ENCODE measurements at places on chromosomes 16 and 17.

DNA sequence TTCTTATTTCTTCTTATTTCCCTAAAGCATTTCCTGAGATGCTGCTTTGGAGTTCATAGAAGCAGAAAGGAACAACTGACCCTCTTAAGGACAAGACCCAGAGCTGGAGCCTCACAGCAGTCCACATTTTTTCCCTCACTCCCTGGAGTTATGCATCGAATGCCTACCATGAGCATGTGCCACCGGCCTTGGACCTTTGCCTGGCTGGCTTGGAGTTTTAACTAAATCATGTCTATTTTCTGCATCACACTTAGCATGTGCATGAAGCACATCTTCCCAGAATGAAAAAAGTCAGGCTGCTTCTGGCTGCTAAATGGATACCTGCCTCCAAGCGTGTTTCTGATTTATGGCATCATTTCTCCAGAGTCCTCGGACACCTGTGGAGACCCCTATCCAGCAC is 104.5 kb downstream of the SPACA3 start:
- no peak for DNase-seq

DNA sequence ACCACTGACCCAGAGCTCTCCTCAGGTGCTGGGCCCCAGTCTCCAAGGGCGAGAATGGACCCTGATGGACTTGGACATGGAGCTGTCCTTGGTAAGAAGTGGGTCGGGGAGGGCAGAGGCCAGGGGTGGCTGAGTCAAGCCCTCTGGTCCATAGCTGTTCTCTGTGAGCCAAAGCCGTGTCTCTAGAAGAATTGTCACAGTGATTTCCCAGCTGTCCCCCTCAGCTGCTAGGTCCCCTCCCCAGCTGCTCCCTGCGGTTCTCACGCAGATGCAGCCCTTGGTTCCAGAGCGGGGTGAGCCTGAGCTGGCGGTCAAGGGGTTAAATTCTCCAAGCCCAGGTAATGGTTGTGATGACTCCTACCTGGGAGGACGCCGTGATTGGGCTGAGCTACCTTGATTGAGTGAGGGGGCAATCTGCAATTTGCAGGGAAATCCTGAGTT is 1.3 kb upstream of the NOL3 start:
- DNase-seq = no peak

DNA sequence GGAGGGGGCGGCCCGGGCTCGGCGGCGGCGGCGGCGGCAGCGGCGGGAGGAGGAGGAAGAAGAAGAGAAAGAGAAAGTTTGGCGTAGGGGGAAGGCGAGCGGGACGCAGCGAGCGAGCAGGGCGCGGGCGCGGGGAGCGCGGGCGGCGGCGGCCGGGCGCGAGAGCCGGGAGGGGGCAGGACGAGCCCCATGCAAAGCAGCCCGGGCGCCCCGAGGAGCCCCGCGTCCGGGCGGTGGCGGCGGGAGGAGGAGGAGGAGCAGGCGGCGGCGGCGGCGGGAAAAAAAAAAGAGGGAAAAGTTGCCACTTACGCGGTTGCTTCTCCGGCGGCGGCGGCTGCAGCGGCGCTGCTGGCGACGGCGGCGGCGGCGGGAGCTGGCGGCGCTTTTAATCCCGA is 10.3 kb upstream of the ZFHX3 start:
- no peak for DNase-seq

- DNase-seq = no peak
Measured at GRCh38 chr16:82630219-82630618, 3.5 kb downstream of the CDH13 start.

- DNase-seq = no peak
Measured at GRCh38 chr17:1179112-1179817, 516 bp downstream of the ABR start.

GRCh38 chr17:65630502-65630901 is 69.1 kb upstream of the AXIN2 start:
- no peak for DNase-seq

Measured in stimulated activated CD8-positive, alpha-beta memory T cell treated with anti-CD3 and anti-CD28 coated beads, Interleukin-4, amount 100 ng/mL, for 4 hours (primary cell).